ENCODE measurements at places on chromosomes 6 and 20.

DNA sequence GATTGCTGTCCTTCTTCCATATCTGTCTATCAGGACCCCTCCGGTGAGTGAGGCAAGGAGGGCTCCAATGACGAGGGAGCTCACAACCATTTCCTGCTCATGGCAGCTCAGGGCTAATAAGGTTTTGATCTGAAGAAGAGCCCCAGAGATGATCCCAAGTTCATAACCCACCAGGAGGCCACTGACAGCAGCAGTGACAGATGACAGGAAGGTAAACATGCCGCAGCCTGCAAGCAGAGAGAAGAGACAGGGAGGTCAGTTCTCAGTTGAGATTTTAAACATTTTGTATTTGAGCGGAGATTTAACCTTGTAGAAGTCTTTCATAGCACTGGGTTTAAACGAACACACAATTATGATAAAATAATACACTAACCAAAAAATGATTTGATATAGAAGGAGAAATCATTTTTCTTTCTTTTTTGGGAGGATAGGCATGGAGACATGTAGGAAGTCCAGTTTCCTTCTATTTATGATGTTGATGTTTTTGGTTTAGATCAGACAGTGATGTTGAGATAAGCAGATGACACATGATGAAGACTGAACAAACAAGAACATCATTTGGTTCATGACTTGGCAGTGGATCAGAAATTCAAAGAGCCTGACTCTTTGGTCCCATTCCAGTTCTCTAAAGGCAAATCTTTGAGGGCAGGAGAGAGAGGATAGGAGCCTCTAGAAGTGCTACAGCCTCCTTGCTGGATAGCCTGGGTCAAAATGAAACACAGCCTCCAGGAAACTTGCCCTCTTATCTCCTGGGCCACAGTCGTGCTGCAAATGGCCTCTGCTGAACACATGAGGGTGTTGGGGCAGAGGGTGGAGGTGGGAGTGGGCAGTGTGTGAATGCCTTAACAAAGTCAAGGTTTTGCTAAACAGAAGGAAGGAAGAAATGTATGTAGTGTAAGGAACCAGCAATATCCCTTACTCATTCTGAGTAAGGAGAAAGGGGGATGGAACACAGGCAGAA, 22.6 kb downstream of the SLC2A12 start:
- no peak for DNase-seq

- DNase-seq = no peak
Observed at GRCh38 chr20:45037050-45037449, 63.9 kb downstream of the KCNS1 start.

DNA sequence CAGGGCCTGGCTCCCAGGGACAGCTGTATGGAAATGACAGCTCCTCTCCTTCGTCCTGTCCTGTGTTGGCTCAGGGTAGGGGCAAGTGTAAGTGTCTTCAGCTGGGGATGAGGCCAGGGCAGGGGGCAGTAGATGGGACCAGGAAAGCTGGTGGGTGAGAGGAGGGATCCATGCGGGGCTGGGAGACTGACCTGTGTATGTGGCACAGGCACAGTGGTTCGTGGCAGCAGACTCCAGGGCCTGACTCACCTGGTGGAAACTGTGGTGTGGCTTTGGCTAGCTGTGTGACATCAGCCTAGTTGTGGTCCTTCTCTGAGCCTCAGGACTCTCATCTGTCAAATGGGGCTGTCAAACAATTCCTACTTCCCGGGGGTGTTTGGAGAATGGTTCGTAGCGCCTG, 13.7 kb upstream of the SCRT2 start:
- DNase-seq = no peak

- DNase-seq = no peak
Observed at GRCh38 chr6:155472886-155473285, 17.2 kb upstream of the NOX3 start.

- DNase-seq = no peak
Observed at GRCh38 chr6:28940294-28940857, 16.6 kb upstream of the TRIM27 start.

GRCh38 chr6:35049900-35050756, 91.0 kb downstream of the TCP11 start:
- no peak for DNase-seq

DNA sequence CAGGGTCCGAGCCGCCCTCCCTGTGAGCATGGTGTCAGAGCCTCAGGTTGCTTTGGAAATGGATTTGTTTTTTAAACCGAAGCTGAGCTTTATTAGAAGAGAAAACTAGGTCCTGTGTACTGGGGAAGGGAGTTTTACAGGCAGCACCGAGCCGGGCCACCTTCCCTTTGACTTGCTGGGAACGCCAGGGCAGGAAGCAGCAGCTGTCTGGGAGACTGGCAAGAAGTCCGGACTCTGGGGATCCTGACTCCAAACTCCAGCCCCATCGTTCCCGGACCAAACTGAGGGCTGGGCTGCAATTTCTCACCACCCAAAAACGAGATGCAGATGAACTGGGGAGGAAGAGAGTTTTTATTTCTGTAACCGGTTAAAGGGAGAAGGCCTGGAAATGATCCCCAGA, 214.9 kb upstream of the KCNG1 start:
- DNase-seq = no peak

DNA sequence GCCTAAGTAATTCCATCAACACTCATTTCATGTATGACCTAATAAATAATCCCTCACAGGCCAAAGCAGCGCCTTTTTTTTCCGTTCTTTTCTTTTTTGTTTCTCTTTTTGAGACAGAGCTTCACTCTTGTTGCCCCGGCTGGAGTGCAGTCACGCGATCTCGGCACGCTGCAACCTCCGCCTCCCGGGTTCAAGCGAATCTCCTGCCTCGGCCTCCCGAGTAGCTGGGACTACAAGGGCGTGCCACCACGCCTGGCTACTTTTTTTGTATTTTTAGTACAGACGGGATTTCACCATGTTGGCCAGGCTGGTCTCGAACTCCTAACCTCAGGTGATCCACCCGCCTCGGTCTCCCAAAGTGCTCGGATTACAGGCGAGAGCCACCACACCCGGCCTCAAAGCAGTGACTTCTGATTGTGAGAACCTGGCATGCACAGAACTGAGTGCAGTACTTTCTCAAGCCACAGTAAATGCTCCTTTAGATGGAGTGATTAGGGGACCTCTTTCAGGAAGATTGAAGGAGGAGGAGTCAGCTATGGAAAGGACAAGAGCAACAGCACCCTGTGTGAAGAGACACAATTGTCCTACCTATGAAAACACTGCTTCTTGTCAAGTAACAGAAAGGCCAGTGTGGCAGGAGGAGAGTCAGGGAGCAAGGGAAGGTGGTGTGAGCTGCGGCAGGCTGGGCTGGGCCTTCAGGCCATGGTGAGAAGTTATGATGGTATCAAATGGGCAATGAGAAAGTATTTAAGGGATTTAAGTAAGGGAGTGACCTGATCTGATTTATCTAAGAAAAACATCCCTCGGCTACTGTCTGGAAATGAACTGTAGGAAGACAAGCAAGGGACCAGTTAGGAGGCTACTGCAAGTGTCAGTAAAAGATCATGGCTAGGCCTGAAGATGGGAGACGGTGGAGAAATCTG, 1.7 kb upstream of the SCAF8 start:
- no peak for DNase-seq
